Activated naive CD4-positive, alpha-beta T cell (primary cell): ENCODE measurements at places on chromosomes 4 and X.

- no peak for DNase-seq
These were observed 275.6 kb upstream of the HS3ST1 start for GRCh38 chr4:11704186-11704830.

DNA sequence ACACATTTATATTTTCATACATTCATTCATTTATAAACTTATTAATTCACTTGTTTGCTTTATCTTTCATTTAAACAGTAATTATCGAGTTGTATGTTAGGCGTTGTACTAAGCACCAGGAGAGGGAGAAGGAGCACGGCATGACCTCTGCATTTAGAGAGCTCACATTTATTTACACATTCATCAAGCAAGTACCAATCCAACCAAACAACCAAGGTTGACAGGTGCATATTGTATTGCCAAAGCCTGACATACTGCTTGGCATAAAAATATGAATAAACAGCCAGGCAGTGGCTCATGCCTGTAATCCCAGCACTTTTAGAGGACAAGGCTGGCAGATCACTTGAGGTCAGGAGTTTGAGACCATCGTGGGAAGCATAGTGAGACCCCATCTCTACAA is 37.0 kb upstream of the CLNK start:
- DNase-seq = no peak

GRCh38 chrX:49978176-49978575 is 55.8 kb downstream of the CLCN5 start:
- no peak for DNase-seq

- no peak for DNase-seq
These were observed 12.0 kb downstream of the CNGA2 start for GRCh38 chrX:151746502-151746901.

- no peak for DNase-seq
These were observed 63.4 kb downstream of the NFKB1 start for GRCh38 chr4:102564399-102565059.

DNA sequence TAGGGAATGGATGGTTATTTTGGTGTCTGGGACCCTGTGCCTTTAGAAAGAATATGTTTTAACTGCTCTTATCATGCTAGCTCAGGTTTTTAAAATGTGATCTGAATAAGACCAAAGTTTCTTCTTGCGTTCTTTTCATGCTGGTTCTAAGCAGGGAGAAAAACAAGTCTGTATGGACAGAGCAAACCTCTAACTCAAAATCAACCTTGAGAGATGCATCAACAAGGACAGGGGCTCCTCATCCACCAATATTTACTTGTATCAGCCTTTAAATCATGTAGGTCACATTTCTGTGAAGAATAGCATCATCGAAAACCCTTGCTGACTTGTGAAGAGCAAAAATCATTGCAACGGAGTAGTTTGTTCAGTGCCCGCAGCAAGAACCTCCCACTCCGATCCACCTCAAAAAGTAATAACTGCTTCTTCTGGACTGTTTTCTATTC is 1.2 kb downstream of the ATP10D start:
- DNase-seq = no peak

- DNase-seq = no peak
These were observed 117.8 kb downstream of the SCD5 start for GRCh38 chr4:82680834-82681233.

DNA sequence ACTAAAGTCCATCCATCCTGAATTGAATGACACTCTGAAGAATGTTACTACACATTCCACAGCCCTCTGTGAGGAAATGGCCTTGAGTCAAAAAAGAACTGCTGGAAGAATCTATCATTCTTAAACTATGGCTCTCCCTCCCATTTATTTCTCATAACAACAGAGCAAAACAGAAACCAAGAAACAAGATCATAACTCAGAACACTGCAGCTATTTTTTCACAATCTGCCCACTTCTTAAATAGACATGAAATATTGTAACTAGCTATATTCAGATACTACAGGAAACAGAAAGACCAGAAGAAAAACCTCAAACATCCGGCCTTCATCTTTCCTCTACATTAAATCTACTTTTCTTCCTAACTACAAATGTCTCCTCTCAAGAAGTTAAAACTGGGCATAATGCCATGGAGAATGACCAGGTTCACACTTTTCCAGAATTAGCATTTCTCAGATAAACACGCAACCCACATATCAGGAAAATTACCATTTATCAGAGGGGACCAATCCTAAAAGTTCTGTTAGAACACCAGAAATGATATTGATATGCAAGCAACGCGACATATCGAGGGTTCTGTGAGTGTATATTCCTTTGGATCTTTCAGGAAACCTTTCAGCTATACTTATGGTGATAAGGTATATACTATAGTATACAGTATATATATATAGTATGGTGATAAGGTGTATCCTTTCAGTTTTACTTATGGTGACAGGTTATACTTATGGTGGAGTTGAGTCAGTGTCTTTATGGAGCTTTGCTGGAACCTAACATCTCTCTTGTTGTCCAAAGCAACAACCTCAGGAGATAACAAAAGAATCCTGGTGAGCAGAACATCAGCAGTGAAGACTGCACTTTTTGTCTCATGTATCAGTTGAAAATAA is 60.4 kb upstream of the IRF2 start:
- no peak for DNase-seq

DNA sequence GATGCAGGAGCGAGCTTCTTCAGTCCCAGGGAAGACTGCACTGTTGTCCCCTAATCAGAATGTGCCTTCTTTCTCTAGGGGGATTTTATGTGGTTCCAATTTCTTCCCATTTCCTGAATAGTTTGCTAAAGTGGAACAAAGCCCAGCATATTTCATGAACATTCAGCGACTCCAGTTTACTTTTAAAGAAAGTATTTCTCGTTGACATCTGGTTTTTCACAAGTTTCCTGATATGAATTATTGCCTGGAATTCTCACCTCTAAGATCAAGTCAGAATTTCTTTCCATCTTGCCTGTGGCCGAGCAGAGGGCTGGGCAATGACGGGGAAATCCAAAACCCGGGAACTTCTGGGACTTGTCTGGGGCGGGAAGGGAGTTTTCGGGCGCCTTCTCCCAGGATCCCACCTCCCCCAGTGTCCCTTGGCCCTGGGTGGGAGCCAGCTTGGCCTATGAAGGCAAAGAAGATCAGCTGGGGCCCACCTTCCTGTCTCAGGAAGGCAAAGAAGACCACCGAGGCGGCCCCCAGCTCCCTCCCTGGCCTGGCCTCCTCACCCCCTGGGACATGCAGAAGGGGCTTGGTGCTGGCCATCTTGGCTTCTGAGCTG is 15.4 kb downstream of the SORCS2 start:
- DNase-seq = no peak

DNA sequence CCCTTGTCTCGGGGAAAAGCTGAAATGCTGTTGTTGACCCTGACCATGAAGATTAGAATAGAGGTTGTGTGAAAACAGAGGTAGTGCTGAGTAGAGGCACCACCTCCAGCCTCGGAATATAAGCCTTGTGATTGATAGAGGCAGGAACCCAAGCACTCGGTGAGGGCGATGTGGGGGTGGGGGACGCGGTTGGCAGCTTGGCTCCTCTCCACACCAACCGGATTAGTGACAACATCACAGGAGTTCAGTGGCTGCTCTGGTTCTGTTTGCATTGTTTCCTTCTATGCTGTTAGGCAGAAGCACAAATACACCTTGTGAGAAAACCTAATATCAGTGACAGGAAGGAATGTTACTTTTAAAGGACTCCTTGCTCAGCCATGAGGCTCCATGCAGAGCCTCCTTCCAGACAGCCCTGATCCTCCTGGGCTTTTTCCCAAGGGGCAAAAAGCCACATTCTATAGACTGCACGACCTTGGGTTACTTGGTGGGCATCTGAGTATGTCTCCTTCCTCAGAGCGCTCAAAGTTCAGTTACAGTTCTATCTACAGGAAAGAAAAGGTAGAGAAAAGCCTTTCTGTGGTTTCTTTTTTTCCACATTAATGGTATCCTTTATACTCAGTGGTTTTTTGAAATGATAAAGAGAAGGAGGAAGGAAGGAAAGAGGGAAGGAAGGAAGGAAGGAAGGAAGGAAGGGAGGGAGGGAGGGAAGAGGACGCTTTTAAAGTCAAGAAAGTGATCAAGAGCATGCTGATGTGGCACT is 150.4 kb upstream of the NOCT start:
- no peak for DNase-seq

DNA sequence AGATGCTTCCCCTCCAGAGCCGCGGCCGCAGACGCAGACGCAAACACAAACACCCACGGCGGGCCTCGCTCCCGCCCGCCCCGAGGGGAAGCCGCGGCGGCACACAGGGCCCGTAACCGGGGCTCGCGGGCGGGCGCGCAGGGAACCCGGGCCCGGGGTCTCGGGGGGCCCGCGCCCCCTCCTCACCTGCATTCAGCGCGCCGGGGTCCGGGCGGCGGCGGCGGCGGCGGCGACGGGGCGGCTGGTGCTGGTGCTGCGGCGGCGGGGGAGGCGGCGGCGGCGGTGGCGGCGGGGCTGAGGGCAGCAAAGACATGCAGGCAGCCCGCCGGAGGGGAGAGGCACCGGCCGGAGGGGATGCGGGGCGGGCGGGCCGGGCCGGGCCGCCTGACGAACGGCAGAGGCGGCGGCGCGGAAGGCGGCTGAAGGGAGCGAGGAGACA is 255 bp upstream of the CNOT6L start:
- DNase-seq = peak; percentile 67

- DNase-seq = no peak
These were observed 163.1 kb downstream of the EVC2 start for GRCh38 chr4:5545271-5545670.

GRCh38 chr4:126856906-126857305 is 775.9 kb upstream of the INTU start:
- no peak for DNase-seq

GRCh38 chr4:11805842-11806241 is 377.1 kb upstream of the HS3ST1 start:
- no peak for DNase-seq

GRCh38 chrX:107505223-107505622 is 55.8 kb downstream of the FRMPD3 start:
- DNase-seq = no peak

GRCh38 chr4:11497972-11498371 is 69.3 kb upstream of the HS3ST1 start:
- no peak for DNase-seq

DNA sequence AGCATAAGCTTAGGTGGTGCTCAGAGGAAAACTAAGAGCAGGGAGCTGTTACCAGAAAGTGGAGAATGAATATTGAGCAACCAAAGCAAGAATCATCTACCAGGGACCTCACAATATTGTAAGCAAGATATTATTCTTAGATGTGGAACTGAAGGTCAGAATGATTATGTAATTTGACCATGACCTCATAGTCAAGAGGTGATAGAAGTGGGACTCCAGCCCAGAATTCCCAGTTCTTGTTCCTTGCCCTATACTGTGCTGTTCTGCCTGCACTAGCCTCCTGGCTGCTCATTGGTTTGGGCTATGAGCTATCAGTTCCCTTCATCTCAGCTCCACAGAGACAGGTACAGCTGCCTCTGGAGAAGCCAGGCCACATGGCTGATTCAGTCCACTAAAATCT is 229.4 kb downstream of the LDB2 start:
- DNase-seq = no peak

DNA sequence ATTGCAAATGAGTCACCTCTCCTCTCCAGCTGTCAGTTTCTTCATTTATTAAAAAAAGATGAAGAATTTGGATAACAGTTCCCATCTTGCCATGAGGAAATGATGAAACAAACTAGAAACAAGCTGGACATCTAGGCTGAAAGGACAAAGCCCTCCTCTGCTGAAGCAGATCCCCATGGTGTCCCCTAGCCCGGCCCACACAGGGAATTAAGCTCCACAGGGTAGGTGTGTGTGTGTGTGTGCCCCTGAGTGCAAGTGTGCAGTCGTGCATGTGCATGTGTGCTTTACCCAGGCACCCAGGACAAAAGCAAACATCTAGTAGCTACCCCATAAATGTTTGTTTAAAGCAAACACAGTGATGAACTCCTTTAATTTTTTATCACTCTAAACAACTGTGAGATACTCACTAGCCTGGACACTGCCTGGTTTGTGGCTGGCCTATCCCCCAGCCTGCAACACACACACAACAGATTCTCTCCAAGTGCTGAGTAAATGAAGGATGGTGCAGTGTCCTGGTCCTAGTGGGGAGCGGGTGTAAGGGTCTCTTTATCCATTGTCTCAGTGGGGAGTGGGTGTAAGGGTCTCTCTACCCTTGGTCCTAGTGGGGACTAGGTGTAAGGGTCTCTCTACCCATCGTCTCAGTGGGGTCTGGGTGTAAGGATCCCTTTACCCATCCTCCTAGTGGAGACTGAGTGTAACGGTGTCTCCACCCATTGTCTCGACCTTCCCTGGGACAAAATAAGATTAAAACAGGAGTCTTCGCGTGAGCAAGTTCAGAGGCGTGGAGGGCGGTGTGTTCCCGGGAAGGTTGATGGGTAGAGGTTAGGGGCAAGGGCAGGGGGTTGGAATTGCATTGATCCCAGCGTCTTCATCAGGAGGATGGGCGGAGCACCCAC is 688 bp upstream of the EVC start:
- no peak for DNase-seq

DNA sequence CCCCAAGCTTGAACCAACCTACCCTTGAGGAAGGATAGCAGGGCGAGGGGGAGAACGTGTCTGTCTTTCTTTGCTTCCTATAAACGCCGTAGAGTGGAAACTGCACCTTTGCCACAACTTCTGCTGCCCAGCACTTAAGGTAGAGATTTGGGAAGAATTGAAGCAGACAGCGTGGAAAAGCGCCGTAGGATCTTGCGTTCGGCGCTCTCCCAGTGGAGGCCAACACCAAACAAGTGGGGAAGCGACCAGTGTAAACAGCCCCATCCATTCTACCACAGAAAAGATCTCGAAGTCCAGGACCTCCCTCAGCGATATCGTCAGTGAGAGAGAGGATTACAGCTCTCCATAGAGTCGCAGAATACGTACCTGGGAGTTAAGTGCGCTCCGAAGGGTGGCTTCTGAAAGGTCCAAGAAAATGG is 3.9 kb upstream of the NKX6-1 start:
- DNase-seq = no peak

GRCh38 chrX:102546828-102547493 is 30.4 kb upstream of the TMSB15A start:
- DNase-seq = no peak

- DNase-seq = no peak
These were observed 68.3 kb downstream of the SLIT2 start for GRCh38 chr4:20319825-20320612.
